Stimulated activated CD8-positive, alpha-beta memory T cell treated with anti-CD3 and anti-CD28 coated beads, Interleukin-4, amount 100 ng/mL, for 4 hours (primary cell): ENCODE measurements at places on chromosomes 4 and X.

- DNase-seq = no peak
These were observed 35.3 kb upstream of the SPIN2A start for GRCh38 chrX:57172544-57172943.

GRCh38 chr4:123116412-123116811 is 194.0 kb upstream of the NUDT6 start:
- DNase-seq = no peak

GRCh38 chr4:99061048-99061700 is 27.4 kb downstream of the ADH5 start:
- DNase-seq = no peak

- no peak for DNase-seq
These were observed 10.5 kb downstream of the ZCCHC18 start for GRCh38 chrX:104122829-104123228.

- no peak for DNase-seq
These were observed 52.7 kb downstream of the ASB9 start for GRCh38 chrX:15217161-15217560.

DNA sequence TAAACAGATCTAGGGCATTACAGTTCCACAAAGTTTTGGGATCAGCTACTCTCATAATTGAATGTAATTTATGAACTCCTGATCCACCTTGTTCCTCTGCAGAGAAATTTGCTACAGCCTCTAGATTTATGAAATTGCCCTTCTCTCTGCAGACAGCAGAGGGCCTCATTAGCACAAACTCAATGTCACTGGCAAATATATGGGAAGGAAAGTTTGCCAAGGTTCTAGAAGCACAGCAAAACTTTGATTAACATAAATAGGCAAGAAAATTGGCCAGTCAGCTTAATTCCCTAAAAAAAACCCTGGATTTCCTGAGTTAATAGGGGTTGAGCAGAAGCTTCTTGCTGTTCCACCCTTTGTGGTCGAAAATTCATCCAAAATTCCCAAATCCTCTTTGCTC is 31.5 kb downstream of the PRPS1 start:
- DNase-seq = no peak

DNA sequence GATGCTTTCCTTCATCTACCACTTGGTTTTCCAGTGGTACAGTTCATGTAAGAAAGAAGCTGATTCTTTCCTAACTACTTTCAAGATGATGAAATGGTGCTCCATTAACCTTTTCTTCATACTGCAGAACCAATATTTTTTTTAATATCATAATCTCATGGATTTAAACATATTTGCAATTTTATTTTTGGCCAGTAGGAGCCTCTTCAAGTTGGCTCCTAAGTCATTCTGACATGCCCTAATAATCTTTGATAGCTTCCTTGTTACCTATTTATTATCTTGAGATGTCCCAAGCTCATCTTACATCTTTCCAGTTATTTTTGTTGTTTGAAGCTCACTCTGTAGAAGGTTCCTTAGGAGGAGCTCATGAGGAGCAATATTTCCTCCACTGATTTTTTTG is 170.2 kb downstream of the APBB2 start:
- DNase-seq = no peak

- DNase-seq = no peak
These were observed 412.6 kb downstream of the IQCM start for GRCh38 chr4:149403081-149403480.

GRCh38 chr4:178080312-178080711 is 638.1 kb upstream of the AGA start:
- DNase-seq = no peak

- no peak for DNase-seq
These were observed 485 bp downstream of the AADAT start for GRCh38 chr4:170089274-170089667.

- no peak for DNase-seq
These were observed 364.3 kb downstream of the FBXW7 start for GRCh38 chr4:152171556-152171955.

- no peak for DNase-seq
These were observed 17.8 kb downstream of the TIGD2 start for GRCh38 chr4:89129080-89129640.

GRCh38 chr4:149645790-149646189 is 169.9 kb downstream of the IQCM start:
- DNase-seq = no peak

GRCh38 chr4:155944516-155944915 is 9.2 kb downstream of the CTSO start:
- DNase-seq = no peak

GRCh38 chr4:169079942-169080827 is 70.1 kb upstream of the CBR4 start:
- peak; percentile 0 for DNase-seq

DNA sequence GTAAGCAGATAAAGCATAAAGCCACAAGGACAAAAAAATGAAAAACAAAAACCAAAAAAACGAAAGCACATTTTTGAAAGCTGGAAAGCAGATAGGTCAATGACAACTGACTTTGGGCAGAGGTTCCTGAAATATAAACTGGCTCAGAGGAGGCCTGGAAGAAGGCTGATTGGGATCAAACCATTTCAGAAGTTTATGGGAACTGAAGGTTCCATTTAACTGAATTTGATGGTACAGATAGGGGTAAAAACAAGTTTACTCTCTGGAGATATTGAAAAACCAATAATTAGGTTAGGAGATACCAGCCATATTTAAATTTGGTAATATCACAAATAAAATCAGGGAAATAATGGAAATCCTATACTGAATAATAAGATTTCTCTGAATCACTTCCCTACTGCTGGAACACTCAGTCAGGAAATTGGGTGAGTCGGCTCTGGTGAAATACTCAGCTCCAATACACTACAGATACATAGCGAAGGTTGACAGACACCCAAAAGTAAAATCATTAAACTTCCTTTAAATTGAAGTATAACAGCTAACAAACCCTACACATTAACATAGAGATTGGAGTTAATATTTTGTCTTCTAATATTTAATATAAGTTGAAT is 1584.3 kb downstream of the STIM2 start:
- DNase-seq = no peak

- DNase-seq = no peak
These were observed 47.5 kb upstream of the UGT2B15 start for GRCh38 chr4:68717999-68718398.

- no peak for DNase-seq
These were observed 4.6 kb downstream of the ARHGAP10 start for GRCh38 chr4:147736458-147736857.

- no peak for DNase-seq
These were observed 704 bp upstream of the SEPSECS start for GRCh38 chr4:25160714-25161592.

- DNase-seq = no peak
These were observed 794 bp downstream of the HSD17B13 start for GRCh38 chr4:87321888-87322287.

DNA sequence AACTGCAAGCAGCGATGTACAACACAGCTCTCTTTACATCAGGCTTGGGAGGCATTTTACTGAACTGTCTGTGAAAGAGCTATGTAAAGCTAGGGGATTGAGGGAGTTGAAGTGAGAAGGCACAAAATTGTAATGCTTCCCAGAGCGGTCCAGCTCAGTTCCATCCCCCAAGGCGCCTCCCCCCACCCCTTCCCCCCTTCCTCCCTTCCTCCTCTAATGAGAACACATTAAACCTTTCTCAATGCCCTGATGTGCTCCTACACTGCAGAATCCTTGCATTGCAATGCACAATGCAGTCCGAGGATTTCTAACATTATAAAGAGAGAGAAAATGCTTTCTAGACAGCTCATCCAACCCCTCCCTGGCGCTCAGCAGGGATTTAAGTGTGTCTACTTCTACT is 73.9 kb downstream of the CXXC4 start:
- DNase-seq = no peak

GRCh38 chr4:74166135-74166534 is 8.2 kb downstream of the MTHFD2L start:
- no peak for DNase-seq

- no peak for DNase-seq
These were observed 1.4 kb downstream of the PAQR3 start for GRCh38 chr4:78937837-78938236.

DNA sequence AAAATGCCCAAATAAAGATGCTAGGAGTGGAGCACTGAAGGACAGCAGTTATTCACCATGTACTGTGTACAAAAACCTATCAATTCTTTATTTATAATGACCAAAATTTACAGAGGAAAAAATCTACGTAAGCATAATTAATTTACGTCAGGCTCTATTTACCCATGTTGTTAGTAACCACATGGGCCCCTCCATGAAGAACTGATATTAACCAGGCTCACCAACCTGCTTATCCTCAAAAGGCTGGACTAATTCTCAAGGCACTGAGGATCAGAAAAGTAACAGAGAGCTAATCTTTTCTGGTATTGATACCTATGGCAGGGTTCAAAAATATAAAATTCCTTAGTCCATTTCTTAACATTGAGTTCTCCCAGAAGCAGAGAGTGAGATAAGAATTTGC is 140.0 kb downstream of the ARHGAP6 start:
- no peak for DNase-seq

DNA sequence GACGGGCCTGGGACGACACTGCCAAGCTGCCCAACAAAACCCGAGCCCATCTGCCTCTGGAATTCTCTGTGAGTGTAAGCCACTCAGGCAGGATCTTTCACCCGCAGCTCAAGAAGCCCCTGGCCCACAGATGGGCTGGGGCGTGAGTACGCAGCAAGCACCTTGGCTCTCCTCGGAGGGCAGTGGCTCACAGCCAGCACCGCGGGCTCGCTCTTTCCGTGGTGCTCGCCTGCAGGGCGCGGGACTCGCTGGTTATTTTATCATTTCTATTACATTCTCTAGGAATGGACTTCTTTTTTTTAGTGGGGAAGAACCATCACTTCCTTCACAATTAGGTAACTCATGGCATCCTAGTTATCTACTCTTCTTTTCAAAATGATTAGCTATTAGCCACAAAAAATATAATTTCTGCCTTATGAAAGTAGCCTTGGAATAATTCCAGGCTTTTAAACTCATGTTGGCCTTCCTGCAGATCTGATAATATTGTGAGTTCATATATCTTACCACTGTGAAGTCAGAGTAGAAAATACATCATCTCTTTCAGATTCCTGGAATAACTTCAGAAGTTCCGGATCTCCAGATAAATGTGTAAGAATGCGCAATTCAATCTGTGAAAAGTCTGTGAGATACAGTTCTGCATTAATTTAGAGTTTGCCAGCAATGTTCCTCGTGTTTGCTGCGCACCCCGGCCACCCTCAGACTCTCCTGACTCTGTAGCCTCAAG is 68.6 kb downstream of the NAT8L start:
- no peak for DNase-seq

GRCh38 chr4:76538296-76538695 is 103.3 kb downstream of the SHROOM3 start:
- no peak for DNase-seq

DNA sequence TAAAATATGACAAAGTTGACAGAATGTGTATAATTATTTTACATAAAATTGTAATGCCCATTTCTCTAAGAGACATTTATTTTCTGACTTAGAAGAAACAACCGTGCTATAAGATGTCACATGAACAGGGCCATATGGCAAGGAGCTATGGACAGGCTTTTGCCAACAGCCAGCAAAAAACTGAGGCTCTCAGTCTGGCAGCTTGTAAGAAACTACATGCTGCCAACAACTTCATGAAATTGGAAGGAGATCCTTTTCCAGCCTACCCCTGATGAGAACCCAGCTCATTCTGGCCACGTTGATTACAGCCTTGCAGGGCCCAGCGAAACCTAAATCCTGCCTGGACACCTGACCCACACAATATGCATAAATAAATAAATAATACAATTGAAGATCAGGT is 250.3 kb upstream of the ARSJ start:
- DNase-seq = no peak

DNA sequence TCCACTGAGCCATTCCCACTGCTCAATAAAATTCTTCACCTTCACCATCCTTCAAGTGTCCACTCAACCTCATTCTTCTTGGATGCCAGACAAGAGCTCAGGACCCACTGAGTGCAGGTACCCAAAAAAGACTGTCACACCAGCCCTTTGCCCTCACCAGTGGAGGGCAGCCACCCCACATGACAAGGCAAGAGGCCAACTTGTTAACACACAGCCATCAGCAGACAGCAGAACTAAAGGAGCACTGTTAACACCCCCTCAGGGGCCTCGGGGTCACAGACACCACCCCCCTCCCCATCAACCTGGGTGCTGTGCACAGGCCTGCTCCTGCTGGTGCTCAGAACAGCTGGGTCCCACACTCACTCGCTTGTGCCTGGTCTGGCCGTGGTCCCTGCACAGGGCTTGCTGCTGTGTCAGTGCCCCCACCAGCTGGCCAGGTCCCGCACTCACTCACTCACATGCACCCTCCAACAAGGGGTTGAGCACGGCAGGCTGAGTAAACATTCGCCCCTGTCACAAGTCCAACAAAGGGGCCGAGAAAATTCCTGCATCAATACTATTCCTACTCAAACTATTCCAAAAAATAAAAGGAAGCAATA is 54.1 kb downstream of the ATRX start:
- DNase-seq = no peak

GRCh38 chrX:73817393-73818199 is 254.6 kb downstream of the CHIC1 start:
- no peak for DNase-seq

- no peak for DNase-seq
These were observed 310.9 kb downstream of the MID1IP1 start for GRCh38 chrX:39112143-39112542.

DNA sequence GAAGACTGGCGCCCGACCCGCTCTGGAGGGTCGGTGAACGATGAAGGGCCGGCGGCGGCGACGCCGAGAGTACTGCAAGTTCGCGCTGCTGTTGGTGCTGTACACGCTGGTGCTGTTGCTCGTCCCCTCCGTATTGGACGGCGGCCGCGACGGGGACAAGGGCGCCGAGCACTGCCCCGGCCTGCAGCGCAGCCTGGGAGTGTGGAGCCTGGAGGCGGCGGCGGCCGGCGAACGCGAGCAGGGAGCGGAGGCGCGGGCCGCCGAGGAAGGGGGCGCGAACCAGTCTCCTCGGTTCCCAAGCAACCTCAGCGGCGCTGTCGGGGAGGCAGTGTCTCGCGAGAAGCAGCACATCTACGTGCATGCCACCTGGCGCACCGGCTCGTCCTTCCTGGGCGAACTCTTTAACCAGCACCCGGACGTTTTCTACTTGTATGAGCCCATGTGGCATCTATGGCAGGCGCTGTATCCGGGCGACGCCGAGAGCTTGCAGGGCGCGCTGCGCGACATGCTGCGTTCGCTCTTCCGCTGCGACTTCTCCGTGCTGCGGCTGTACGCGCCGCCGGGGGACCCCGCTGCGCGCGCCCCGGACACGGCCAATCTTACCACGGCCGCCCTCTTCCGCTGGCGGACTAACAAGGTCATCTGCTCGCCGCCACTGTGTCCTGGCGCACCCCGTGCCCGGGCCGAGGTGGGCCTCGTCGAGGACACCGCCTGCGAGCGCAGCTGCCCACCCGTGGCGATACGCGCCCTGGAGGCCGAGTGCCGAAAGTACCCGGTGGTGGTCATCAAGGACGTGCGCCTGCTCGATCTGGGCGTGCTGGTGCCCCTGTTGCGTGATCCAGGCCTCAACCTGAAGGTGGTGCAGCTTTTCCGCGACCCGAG is 568 bp downstream of the CHST7 start:
- DNase-seq = peak; percentile 16

- no peak for DNase-seq
These were observed 735 bp upstream of the CHRDL1 start for GRCh38 chrX:110796407-110796697.

- no peak for DNase-seq
These were observed 36.5 kb downstream of the PTPN13 start for GRCh38 chr4:86630629-86631028.

GRCh38 chrX:74171465-74171864 is 132.5 kb upstream of the ZCCHC13 start:
- DNase-seq = no peak

GRCh38 chrX:70525733-70526132 is 81.1 kb downstream of the DLG3 start:
- no peak for DNase-seq

GRCh38 chr4:82989575-82990429 is 20.8 kb downstream of the LIN54 start:
- DNase-seq = no peak
